ENCODE measurements at places on chromosomes 5 and 9.
A peak's percentile ranks its signal among the peaks of the same experiment; 100 is the strongest.

GRCh38 chr5:135313405-135313804 is 85.6 kb downstream of the MACROH2A1 start:
- no peak for DNase-seq

DNA sequence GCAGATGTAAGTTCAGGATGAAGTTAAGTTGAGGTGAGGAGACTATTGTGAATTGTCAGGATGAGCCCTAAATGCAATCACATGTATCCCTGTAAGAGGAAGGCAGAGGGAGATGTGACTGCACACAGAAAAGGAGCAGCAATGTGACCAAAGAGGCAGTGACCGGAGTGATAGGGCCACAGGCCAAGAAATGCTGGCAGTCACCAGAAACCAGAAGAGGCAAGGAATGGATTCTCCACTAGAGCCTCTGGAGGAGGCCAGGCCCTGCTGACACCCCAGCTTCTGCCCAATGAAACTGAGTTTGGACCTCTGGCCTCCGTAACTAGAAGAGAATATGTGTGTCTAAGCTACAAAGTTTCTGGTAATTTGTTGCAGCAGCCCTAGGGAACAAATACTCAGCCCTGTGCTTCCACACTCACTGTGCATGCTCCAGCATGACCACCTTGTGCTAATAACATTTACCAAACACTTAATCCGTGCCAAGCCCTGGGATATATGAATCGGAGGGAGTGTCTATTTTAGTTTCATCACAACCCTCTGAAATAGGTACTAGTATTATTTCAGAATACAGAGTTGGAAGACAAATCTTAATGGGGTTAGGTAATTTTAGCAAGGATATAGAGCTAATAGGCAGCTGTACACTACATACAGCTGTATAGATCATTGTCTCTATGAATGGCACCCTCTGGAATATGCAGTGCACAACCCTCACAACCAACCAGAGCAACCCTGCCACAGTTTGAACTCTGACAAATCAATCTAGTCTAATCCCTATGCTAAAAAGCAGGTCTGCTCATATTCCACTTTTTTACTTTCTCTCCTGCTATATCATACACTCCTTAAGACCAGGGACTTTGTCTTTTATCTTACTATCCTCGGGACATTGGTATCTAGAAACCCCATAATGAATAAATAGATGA is 7.8 kb upstream of the GPX8 start:
- peak; percentile 52 for DNase-seq

GRCh38 chr9:128550226-128550625 is 2.2 kb upstream of the SPTAN1 start:
- DNase-seq: no peak

GRCh38 chr9:98329904-98330303 is 74.5 kb upstream of the TBC1D2 start:
- no peak for DNase-seq

- no peak for DNase-seq
Observed at GRCh38 chr5:93249651-93250289, 331.2 kb downstream of the NR2F1-AS1 start.

GRCh38 chr5:146116361-146116760 is 11.0 kb upstream of the PLAC8L1 start:
- no peak for DNase-seq

- DNase-seq: no peak
Observed at GRCh38 chr9:127580366-127580765, 31.7 kb upstream of the STXBP1 start.

Measured in BJ (cell line).